Globus pallidus (tissue), 1 donor: ENCODE measurements at places on chromosomes 4 and X.

DNA sequence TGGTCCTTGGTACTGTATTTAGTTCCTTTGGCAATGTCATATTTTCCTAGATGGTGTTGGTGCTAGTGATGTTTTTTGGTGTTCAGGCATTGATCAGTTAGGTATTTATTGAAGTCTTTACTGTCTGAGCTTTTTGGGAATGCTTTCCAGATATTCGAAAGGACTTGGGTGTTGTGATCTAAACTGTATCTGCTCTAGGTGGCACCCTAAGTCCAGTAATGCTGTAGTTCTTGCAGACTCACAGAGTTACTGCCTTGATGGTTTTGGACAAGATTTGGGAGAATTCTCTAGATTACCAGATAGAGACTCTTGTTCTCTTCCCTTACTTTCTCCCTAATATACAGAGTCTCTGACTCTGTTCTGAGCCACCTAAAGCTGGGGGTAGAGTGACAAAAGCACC, 513.6 kb upstream of the PITX2 start:
- no peak for DNase-seq

- no peak for DNase-seq
These were observed 39.4 kb upstream of the TET2 start for GRCh38 chr4:105107095-105107856.

DNA sequence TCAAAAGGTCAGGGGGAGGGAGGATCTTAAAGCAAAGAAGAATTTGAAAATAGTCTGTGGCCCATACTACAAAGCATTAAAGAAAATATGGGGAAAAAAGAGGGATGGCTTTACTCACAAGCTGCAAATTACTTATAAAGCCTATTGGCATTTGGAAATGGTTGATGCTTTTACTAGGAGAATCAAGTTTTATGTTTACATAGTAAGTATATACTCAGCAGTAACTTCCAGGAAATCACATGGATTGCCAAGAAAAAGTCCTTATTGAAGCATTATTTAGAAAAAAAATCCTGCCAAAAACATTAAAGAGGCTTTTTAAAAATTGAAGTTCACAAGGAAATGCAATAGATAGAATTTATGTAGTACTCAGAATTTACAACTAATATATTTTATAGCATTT, 8.4 kb upstream of the SH3RF1 start:
- no peak for DNase-seq

- DNase-seq: no peak
These were observed 507.2 kb downstream of the PABPC4L start for GRCh38 chr4:133694416-133694815.

DNA sequence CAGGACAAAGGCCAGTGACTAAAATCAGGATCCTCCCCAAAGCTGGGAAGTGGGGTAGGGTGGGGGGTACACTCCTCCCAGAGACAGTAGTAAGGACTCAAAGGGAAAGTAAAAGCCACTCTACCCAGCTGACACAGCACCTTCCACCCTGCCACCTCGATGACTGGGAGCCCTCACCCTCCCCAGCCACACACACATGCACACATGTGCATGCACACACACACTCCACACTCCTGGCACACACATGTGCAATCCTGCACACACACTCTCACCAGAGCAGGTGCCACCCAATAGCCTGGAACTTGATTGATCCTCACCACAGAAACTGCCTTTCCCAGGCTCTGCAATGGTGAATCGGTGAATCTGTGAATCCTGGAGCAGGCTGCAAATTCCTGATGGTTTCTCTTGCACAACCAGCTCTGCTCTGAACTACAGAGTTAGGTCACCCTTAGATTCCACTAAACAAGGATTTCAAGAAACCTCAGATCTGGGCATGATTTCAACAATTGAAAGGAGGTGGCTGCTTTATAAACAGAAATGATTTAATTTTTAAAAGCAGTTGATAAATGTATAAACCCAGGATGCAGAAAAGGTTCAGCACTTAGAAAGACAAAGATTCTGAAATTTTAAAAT, 21.5 kb downstream of the AMOT start:
- DNase-seq: no peak

DNA sequence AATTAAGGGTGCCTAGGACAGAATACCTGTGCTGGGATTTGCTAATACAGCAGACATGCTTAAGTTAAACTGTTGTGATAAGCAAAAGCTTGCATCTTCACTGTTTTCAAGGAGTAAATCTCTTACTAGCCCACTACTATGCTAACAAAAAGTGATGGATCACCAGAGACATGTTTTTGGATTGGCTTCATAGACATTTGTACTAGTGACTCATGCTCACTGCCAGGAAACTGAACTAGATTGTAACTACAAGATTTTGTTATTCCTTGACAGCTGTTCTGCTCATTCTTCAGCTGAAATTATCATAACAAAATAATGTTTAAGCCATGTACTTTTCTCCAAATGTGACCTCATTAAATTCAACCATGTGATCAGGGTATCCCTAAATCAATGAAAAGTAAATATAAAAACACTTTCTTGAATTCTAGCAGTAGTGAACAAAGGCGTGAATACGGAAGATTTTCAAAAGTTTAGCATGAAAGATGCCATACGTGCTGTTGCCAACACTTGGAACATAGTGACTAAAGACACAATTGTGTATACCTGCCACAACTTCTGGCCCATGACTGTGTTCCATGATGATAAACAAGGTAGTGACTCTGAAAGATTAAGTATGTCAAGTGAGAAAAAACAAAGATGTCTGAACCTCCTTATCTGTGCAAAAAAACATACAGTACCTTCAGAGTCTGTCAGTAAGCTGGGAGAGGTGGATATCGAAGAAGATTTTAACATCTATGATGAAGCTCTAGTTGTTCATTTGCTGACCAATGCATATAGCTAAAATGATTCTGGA, 154.0 kb downstream of the BTC start:
- no peak for DNase-seq

DNA sequence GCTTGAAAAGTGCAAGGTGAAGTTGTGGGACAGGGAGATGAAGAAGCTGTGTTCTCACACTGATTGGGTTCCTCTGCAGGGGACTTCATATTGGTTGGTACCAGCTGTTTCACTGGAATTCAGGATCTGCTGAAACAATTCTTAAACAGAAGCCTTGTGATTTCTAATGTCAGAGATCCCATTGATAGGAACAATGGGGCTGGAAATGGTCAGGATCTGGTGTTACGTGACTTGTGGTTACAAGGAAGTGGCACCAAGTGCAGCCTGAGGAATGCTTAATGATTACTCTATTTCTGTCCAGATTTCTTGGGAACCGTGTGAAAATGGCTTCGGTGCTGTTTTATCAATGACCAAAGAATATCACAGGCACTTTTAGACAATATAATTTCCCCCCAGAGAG, 68.1 kb downstream of the MOSPD2 start:
- DNase-seq: no peak

GRCh38 chr4:138275963-138276621, 33.9 kb upstream of the SLC7A11 start:
- DNase-seq: peak; percentile 29

- no peak for DNase-seq
These were observed 2.7 kb downstream of the TMEM255A start for GRCh38 chrX:120308558-120308957.

DNA sequence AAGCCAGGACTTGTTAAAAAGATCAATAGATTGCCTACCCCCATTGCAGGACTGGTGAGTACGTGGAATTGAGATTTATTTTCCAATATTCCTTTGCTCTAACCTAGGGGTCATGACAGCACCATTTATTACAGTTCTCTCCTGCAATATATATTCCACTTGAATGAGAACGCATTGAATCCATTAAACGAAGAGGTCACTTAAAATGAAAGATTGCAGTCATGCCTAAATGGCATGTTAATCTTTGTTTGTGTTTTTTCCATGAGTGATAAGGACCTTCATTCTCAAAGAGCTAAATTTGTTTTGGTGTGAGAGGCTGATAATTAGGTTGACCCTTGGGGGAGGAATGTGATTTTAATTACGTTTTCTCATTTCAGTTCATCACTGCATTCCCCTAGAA, 13.5 kb upstream of the LIMCH1 start:
- no peak for DNase-seq

DNA sequence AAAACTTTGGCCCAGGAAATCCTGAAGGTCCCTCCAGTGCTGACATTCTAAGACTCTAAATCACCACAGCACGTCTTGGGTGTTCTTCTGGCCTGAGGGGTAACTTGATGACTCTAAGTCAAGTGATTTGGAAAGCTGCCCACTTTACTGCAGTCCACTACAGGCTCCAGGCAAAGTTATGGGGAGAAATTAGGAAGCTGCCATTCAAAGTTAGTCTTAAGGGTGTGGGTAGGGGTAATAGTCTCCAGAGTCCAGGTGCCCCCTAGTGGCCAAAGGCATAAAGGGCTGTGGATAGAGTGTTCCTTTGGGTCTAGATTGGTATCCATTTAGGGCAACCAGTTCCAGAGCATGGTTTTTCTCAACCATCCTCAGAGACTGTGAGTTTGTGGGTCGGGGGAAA, 38.7 kb upstream of the SLC16A2 start:
- DNase-seq: peak; percentile 37

DNA sequence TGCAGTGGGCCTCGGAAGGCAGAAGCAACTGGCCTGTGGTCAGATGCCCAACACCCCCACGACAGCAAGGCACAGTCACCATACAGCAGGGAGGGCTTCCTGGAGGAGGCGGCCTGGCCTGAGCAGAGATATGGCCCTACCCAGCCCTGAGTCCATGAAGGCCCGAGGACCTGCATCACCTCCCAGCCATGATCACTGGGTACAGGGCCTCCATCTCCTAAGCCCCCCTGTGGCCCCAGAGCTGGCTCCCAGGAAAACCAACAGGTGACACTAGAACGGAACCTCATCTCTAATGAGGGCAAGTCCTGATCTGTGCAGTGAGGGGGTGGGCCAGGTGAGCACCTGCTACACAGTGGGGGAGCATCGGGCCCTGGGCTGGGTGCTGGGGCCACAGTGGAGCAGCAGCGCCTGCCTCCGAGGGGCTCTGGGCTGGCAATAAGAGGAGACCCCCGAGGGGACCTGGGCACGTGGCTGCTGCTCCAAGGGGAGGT, 26.2 kb upstream of the MXD4 start:
- DNase-seq: no peak

DNA sequence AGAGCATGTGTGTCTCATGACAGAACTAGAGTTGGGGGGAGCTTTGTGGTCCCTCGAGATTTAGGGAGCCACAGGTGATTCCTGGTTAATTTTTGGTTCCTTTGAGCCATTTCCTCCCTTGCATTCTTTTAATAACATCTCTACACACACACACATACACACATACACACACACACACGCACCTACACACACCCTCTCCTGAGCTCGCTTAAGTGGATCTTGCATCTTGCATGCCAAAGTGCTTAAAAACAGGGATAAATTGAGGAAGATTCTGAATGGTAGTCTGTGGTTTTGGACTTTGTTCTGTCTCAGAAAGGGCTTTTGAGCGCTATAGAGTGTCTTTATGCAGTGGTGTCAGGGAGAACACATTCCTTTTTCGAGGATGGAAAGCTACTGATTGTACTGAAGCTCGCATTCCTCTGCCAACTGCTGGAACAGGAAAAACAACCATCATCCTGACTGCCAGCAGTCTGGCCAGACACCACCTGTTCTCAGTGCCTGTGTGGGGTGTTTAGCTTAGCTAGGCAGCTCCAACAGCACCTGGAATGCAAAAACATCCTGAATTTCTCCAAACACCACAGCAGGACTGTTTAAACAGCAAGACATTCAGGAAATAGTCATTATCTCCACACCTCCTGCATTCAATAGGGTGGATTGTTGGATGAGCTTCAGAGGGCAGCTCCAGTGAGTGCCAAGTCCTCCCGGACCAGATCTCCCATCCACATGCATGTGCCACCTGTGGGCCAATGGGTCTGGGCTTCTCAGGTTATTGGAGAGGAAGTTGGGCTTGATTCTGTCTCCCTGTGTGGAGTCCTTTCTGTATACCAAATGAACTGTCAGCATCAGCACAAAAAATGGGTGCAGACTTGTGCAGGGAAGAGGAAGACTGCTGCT, 21.9 kb upstream of the IGFBP7 start:
- DNase-seq: no peak

DNA sequence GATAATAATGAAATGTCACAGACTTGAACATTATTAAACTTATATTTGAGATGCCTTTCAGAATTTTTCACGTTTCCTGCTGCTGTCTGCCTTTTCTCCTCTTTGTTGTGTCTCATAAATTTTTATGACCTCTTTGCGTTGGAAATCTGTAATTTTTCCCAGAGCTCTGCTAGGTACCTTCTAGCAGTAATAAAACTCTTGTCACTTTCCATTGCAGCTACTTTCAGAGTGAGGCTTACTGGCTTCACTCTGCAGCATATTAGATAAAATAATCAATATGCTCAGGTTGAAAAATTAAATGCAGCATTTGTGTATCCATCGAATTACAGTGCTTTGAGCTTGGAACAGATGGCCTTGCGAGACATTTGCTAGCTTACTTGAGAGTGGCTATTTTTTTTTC, 689.0 kb downstream of the GRID2 start:
- DNase-seq: no peak

DNA sequence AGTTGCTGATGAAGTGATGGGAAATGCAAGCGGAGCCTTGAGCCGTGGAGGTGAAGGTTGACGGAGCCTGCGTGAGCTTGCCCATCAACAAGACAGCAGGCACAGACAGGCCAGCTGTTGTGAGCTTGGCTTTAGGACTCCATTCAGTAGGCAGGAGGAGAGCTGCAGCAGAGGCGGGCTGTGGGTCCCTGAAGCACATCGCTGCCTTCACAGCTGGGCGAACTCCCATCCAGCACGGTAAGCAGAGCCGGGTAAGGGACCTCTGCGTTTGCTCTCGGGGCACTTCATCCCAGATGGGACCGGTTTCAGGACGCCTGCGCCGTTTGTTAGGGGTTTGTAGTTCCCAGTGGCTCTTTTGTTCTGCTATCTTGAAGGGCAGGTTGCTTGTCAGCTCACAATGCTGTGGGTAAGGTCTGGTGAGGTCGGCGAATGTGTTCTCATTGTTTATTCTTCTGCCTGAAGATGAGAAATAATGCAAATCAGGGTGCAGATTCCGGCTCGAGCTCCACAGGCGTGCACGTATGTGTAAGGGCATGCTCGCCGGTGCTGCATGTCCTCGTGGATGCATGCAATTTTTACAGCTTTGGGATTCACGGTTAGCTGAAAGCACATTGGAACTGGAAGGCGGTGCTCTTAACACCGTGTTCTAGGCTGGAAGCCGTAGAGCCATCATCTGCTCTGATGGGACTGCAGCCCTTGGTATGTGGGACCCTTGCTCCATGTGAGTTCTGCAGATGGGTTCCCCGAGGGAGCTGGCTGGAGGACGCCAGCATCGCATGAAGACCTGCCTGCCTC, 54.6 kb upstream of the CLDN34 start:
- DNase-seq: no peak

- peak; percentile 29 for DNase-seq
These were observed 35.5 kb downstream of the KDR start for GRCh38 chr4:55089916-55090315.

GRCh38 chrX:20414762-20415445, 148.2 kb upstream of the RPS6KA3 start:
- DNase-seq: no peak

- DNase-seq: no peak
These were observed 369.6 kb downstream of the PCDH7 start for GRCh38 chr4:31089815-31090214.

- no peak for DNase-seq
These were observed 824.8 kb upstream of the GALNTL6 start for GRCh38 chr4:170988446-170988845.
